ENCODE measurements at places on chromosomes 6 and 20. TPM values are rescaled to one million over a fixed set of nuclear protein-coding genes. Genes with fewer than 3 reads are reported as not detected.

TMEM200A gene
- 2.3 TPM for total RNA-seq

CGA gene
- total RNA-seq: not detected

- DNase-seq: no peak
- peaks cover 2% of the 10 kb centered on the region for H3K36me3 ChIP-seq
- no peak overlapping the region for H3K27ac ChIP-seq
- H3K27me3 ChIP-seq: peaks cover 23% of the 10 kb centered on the region
- H3K4me3 ChIP-seq: no peak overlapping the region
Measured at GRCh38 chr6:155216312-155217046, 47.3 kb upstream of the CLDN20 start.

GRCh38 chr6:4565301-4566250 lies 210.6 kb upstream of the CDYL start:
- H3K27ac ChIP-seq: no peak overlapping the region
- no peak for DNase-seq
- peaks cover 21% of the 10 kb centered on the region for H3K27me3 ChIP-seq
- no peaks in the 10 kb centered on the region for H3K36me3 ChIP-seq

GRCh38 chr6:7615611-7616383 lies 25.8 kb downstream of the SNRNP48 start:
- H3K27me3 ChIP-seq: peaks cover 24% of the 10 kb centered on the region
- DNase-seq: no peak
- H3K4me1 ChIP-seq: peaks cover 20% of the 10 kb centered on the region
- H3K27ac ChIP-seq: peak overlapping the region; percentile 62

ABHD16B gene
- total RNA-seq: not detected

- H3K27me3 ChIP-seq: peaks cover 7% of the 10 kb centered on the region
- DNase-seq: no peak
- H3K27ac ChIP-seq: no peak overlapping the region
- H3K4me3 ChIP-seq: no peak overlapping the region
- H3K36me3 ChIP-seq: no peaks in the 10 kb centered on the region
Measured at GRCh38 chr20:53149890-53150205, 177.7 kb downstream of the TSHZ2 start.

DNA sequence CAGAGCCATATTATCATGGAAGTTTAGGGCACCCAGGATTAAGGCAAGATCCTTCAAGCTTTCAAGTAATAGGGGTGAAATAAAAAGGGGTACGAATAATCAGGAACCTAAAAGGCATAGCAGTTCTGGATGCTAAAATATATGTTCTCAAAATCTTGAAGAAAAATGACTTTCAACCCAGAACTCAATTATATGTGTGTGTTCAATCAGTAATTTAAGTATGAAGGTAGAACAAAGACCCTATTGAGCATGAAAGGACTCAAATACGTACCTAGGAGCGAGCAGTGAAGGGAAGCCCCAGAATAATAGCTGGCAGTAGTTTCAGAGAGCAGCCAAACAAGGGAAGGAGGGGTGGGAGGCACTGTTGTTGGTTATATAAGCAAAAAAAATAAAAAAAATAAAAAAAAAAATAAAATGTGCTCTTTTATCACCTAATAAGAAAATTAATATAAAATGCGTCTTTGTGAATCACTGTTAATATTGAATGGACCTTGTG lies 45.4 kb downstream of the MYO6 start:
- no peak overlapping the region for H3K4me3 ChIP-seq
- no peaks in the 10 kb centered on the region for H3K4me1 ChIP-seq
- no peaks in the 10 kb centered on the region for H3K27me3 ChIP-seq
- H3K36me3 ChIP-seq: no peaks in the 10 kb centered on the region
- no peak overlapping the region for H3K27ac ChIP-seq
